ENCODE measurements at places on chromosomes 2 and 18.

DNA sequence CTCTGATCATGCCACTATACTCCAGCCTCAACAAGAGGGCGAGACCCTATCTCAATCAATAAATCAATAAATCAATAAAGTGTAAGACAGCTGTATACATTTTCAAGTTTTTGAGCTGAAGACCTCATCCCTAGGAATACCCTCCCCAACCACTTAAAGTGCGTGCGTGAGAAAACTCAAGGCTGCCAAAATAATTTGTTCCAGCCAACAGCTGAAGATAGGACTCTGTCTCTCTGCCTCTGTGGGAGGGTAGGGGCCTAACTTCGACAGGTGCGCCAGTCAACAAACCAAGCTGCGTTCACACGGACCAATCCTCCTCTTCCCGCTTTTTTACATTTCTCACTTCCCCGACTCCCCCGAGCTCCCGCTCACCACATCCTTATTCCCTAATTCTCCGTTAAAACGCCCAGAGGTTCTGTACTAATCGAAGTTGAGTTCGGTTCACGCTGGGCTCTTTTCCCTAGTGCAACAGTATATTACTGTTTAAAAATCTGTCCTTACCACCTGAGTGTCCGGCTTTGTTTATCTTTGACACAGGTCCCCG is 618 bp downstream of the POLR2D start:
- DNase-seq, result peak; percentile 55

GRCh38 chr18:27661320-27662018 is 476.4 kb upstream of the CHST9 start:
- DNase-seq, result peak; percentile 83

DNA sequence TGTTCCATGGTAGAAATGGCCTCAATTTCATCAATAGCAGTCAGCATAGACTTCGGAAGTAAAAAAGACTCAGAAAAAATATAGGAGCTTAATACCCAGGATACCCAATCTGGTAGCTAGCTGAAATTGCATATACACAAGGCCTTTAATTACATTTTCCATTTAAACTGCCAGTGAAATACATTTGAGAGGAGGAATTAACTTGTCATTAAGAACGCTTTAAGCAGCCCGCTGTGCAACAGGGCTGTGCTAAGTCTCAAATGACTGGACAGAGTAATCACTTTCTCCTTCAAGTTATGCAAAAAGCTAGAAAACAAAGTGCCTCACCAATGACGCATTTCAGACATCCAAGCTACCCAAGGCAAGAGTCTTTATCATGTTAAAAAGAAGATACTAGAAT is 558.8 kb downstream of the MBD2 start:
- DNase-seq, result no peak

DNA sequence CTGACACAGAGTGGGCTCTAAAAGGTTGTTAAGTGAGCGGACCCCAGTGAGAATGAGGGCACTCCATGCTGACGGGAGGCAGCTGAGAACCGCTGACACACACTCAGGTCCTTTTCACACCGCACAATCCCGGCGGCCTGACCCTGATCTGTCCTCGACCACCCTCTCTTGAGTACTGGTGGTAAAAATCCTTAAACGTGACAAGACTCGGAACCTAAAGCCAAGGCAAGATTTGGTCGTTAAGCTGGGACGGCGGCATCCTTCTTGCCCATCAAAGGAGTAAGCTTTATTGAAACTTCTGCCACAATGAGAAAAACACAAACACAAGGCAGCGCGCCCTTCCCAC is 569 bp downstream of the TMX3 start:
- DNase-seq, result peak; percentile 14

DNA sequence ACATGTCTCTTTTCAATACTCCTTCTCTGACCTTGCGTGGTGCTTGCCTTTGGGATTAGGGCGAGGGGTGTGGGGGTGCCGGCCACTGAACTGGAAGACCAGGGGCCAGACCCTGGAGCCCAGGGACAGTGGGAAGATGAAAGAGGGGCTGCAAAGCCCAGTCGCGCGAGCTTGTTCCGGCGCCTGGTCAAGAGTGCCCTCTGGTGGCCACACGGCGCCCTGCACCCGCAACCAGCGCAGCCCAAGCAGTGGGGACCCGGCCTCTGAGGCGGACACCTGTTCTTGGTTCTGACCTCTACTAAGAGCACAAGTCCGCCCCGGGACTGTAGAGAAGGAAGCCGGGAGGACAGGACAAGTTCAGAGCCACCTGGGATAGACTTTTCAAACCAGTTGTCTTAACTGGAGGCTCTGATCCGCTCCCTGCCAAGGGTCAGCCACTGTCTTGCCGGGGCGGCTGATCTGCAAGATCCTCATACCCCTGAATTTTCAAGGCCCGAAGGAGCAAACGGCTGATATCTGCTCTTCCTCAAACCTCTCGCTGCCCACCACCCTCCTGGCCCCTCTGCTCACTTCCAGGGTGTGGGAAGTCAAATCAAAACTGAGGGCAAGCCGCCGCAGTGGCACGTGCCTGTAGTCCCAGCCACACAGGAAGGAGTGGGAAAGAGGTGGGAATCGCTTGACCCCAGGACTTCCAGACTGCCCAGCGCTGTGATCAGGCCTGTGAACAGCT is 14.9 kb upstream of the MSH6 start:
- peak; percentile 45 for DNase-seq

DNA sequence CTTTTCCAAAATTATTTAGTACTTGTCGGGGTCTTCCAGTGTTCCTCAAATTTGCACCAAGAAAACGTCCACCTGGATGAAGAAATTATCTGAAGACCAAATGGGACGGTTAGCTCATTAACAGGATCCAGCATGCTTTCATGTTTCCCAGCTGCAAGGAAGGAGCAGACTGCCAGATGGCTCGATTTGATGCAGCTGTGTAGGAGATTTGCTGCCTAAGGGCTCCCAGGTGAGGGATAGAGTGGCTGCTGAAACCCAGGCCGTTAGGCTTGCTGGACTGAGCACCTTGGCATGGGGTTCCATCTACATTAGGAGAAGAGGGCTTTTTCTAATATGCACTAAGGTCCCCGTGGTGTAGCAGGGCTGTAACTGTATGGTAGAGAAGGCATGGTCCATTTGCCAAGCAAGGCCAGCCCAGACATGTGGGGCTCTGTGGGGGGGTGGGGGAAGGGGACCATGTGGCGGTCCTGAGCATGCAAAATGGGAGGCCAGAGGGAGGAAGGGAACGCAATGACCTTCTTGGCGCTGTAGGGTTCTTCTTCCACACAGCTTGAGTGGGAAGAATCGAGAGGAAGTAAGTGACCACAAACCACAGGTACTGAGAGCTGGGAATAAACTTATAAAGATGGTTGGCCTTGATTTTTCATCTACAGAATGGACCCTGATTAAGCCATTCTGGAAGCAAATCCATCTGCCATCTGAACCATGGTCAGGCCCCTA is 144.0 kb downstream of the TMEM163 start:
- DNase-seq, result peak; percentile 93

All from NCI-H2171 treated with DMSO at 0.1 percent for 48 hours (cell line).